Activated T-cell treated with anti-CD3 and anti-CD28 coated beads, Interleukin-2, amount 50 U/mL, for 1 hour (primary cell): ENCODE measurements at places on chromosomes 2 and 18.

DNA sequence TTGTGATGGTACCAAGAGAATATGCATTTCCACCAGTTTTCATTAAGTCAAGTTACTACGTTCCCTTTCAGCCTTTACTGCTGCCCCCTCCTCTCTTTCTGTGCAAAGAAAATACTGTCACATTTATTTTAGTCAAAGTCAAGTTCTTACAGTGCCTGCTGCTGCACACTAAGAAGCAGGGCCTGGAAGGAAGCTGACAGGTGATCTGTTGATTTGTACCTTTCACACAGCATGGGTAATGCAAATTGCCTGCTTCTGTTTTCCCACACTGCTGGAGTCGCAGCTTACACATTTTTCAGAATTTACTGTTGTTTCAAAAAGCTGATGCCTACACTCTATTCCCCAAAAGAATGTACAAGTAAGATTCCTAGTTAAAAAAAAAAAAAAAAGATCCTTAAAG lies 48.7 kb upstream of the CD226 start:
- DNase-seq = no peak

- no peak for DNase-seq
These were observed 20.5 kb upstream of the DCC start for GRCh38 chr18:52319424-52319983.

DNA sequence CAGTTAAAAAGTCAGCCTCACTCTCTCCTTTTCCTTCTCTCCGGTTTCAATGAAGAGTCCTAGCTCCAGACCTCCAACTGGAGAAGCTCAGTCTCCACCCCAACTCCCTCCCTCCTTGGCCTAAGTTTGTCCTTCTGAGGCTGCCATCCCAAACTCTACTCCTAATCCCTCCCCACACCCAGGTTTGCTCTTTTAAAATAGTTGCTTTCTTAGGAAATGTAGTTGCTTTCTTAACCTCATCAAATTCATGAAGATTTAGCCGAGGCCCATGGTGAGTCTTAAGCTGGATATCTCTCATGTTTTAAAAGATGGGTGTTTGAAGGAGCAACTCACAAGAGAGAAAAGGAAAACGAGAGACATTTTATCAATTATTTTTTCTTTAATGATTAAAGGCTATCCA lies 937 bp upstream of the LANCL1 start:
- no peak for DNase-seq

DNA sequence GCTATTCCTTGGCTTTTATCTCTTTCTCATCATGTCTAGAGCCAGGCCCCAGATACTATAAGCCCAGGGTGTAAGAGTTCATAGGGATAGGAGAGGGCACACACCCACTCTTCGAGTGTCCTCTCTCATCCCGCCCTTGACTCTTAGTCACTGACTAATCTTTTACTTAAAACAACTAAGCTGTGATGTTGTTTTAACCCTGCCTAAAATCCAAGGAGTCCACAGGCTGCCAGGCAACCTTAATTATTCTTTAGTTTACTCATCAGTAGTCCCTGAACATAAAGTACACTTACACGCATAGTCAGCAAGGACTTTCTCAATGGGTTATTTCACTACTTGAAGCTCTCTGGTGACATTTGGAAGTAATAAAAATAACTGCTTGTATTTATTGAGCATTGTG lies 28.4 kb downstream of the GREB1L start:
- DNase-seq = no peak

DNA sequence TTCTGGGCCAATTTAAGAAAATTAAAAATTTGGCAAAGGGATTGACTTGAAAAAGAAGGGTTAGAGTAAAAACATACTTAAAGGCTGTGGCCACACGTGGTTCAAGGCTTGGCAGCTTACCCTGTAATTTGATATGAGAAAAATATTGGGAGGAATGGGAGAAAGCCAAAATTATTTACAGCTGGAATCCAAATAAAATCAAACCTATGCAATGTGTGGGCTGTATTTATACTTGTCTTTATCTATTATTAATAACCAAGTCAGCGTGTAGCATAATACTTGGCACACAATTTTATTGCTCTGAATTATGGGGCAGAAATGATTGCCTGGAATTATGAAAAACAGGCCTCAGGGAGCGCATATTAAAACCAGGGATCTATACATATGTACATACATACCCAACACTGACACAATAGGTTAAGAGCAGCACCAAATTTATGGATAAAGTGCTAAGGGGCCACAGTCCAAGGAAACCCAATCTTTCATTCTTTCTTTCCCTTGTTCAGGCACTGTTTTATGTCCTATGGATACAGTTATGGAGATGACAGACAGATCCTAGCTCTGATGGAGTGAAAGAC lies 35.6 kb downstream of the FAM124B start:
- no peak for DNase-seq

GRCh38 chr2:157413326-157414035 lies 30.4 kb downstream of the CYTIP start:
- DNase-seq = peak; percentile 43

DNA sequence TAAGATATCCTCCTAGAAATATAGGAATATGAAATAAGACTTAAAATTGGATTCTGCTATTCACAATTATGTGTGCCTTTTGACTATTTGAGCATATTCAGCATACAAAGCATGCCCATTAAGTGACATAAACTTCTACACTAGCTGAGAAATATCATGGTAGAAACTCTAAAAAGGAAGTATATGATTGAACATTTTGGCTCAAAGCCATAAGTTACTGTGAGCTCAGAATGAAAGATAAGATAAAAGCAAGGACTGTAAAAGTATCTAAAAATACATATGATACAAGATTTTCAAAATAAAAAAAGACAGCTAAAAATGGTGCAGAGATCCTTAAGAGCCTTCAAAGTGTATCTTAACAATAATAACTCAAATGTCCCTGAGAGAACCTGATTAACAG lies 340.5 kb upstream of the SLC39A10 start:
- no peak for DNase-seq

- no peak for DNase-seq
These were observed 111.5 kb upstream of the COPS8 start for GRCh38 chr2:236974148-236974547.

- no peak for DNase-seq
These were observed 39.7 kb downstream of the DYNC1I2 start for GRCh38 chr2:171726847-171727450.

GRCh38 chr2:29597035-29597434 lies 324.4 kb downstream of the ALK start:
- DNase-seq = no peak

DNA sequence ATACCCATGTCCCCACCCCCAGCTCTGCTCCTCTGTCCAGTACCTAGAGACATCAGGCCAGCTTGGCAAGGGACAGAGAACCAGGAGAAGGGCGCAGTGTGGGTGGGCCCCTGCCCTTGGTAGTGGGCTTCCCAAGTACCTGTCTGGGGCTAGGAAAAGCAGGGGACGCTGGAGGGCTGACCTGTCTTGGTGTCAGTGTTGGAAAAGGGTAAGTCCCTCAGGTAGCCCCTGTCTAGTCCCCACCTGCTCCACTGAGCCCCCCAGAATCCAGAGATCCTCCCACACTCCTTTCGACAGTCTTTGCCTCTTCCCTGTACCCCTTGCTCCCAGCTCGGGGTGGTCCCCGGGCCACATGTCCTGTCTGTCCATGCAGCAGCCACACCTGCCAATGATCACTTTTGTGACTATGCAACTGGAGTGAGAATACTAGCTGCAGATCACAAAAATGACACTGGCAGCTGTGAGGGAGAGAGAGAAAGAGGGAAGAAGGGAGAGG lies 14.6 kb downstream of the DNAJB2 start:
- DNase-seq = peak; percentile 13

GRCh38 chr18:80246445-80247392 lies 595 bp downstream of the PARD6G start:
- DNase-seq = peak; percentile 39

DNA sequence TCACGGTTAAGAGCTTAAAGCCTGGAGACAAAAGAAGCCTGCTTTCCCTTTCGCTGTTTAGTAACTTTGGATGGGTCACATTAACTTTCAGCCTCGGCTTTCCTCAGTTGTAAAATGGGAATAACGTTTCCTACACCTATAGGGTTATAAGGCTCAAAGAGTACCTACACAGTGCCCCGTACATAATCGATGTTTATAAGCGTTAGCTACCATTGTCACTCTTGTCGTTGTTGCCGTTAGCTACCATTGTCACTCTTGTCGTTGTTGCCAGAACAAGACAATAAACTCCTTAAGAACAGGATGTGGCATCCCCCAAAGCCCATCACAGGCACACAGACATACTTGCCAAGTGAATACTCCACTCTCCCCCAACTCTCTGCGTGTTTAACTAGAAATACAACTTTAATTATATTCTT lies 901 bp upstream of the MFSD6 start:
- DNase-seq = no peak

DNA sequence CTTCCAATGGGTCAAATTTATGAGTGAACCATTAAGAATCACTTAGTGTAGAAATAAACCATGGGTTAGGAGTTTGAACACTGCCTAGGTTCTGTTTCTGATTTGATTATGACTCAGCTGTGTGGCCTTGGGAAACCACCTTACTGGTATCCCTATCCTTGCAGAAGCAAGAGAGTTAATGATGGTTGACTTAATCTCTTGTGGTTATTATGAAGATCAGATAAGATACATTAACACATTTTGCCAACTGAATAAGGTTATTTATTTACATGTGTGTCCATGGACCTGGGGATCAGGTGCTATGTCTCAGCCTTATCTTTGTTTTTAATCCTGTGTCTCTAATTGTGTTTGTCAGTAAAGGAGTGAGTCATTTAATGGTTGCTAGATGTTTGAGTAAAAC lies 5.4 kb upstream of the KCNJ13 start:
- no peak for DNase-seq

GRCh38 chr2:19677825-19678518 lies 223.8 kb downstream of the TTC32 start:
- no peak for DNase-seq

- no peak for DNase-seq
These were observed 12.9 kb upstream of the PUM2 start for GRCh38 chr2:20363578-20363977.

GRCh38 chr2:82795446-82795845 lies 1663.6 kb downstream of the SUCLG1 start:
- DNase-seq = no peak

- no peak for DNase-seq
These were observed 558 bp upstream of the GAREM2 start for GRCh38 chr2:26172189-26172870.

GRCh38 chr2:215920244-215921100 lies 92.9 kb downstream of the MREG start:
- DNase-seq = peak; percentile 55

DNA sequence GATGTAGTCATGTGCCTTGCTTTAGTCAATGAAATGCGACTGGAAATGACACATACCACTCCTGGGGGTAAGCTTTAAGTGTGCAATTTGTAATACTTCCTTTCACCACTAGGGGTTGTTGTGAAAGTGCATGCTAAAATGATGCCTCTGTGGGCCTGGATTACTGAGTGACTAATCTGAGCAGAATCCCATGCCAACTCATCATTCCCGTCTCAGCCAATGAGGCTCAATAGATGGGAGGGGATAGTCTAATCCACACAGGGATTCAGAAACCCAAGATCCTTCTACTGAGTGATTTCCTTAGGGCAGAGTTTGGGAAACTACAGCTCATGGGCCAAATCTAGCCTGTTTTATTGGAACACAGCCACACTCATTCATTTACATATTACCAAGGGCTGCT lies 54.0 kb downstream of the HRH4 start:
- no peak for DNase-seq

DNA sequence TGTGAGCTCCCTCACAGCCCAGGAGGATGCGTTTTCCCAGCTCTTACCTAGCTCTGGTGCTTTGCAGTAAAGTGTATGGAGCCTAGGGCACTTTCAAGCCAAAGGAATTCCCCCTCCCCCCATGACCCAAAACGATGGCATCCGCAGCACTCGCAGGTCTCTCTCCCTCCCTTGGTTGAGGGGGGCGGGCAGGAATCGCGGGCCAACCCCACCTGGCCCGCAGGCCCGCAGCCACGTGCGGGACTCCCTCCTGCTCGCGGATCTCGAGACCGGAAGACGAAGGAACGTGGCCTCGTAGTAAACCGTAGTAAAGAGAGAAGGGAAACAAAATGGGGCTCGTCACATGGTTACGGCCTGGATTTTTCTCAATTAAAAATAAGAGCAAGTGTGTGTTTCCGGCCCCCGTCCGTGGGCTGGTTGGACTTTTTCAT lies 8.5 kb downstream of the IRS1 start:
- no peak for DNase-seq

- DNase-seq = no peak
These were observed 112.9 kb upstream of the TRIB2 start for GRCh38 chr2:12603781-12604295.

DNA sequence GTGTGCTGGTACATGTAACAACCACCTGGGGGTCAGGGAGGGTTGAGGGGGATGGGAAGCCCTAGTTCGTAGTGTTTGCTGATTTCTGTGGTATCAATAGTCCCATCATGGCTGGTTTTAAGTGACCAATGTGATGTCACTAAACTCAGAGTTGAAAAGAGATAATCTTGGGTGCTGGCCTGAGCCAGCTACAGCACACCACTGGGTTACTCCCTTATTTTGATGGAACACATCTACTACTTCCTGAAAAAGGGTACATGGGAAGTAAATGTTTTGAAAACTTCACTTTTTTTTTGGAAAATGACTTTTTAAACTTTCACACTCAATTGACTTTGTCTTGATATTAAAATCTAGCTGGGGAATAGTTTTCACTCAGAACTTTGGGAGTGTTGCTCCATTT lies 87.0 kb upstream of the CXCR4 start:
- DNase-seq = no peak

DNA sequence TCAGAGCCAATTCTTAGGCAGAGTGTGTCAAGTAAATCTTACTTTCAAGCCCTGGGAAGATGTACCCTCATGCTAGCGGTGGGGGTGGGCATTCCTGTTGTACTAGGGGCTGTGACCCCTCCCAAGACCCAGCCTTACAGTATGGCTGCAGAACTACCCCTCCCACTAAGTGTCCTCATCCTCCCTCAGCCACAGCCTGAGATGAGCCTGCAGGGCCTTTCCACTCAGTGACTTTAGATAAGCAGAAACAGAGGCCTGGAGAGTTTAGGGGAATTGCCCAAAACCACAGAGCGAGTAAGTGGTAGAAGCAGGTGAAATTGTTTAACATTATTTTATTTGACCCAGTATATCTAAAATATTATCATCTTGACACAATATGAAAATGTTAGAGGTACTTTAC lies 36.6 kb downstream of the TTC32 start:
- DNase-seq = no peak

- no peak for DNase-seq
These were observed 228.7 kb downstream of the GBX2 start for GRCh38 chr2:235939471-235939870.

DNA sequence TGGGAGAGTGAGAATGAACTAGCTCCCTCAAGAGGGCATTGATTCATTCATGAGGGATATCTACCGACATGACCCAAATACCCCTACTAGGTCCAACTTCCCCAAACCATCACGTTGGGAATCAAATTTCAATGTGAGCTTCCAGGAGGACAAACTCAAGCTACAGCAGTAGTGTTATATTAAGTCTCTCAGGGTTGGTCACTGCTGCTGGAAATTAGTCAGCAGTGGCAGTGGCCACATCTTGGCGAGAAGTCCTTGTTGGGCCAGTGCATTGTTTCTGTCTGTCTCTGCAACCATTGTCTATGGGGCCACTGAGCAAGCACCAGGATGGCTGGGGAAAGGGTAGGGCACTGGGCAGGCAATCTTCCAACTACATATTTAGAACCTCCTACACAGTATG lies 47.5 kb downstream of the THUMPD2 start:
- no peak for DNase-seq
